ENCODE measurements at places on chromosomes 11 and 22. TPM values are rescaled to one million over a fixed set of nuclear protein-coding genes. Genes with fewer than 3 reads are reported as not detected.
A peak's percentile ranks its signal among the peaks of the same experiment; 100 is the strongest.

DNA sequence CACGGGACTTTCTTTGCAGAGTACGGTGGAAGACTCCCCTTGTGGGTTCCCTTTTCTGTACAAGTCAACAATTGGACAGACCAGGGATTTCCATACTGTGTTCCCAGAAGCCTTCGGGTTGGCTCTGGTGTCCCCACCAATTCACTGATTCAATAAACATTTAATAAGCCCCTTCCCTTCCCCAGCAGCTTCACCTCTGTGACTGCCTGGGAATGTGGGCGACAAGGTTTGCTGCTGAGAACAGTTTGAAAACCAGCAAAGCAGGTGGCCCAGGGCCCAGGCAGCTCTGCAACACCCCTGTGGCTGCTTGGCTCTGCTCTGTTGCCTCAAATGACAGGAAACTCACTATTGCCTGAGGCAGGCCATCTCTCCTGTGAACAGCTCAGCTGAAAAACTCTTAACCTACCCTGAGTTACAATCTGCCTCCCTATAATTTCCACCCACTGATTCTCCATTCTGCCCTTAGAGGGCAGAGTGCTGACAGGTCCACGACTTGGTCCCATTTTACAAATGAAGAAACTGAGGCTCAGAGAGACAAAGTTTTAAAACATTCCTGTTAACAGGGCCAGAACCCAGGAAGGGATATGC, 10.4 kb downstream of the ADORA2A start:
- peaks cover 7% of the 10 kb centered on the region for H3K27me3 ChIP-seq
- DNase-seq = no peak
- H3K27ac ChIP-seq = peak overlapping the region; percentile 53

The PPP2R1B gene
- 12.0 TPM for polyA plus RNA-seq

DNA sequence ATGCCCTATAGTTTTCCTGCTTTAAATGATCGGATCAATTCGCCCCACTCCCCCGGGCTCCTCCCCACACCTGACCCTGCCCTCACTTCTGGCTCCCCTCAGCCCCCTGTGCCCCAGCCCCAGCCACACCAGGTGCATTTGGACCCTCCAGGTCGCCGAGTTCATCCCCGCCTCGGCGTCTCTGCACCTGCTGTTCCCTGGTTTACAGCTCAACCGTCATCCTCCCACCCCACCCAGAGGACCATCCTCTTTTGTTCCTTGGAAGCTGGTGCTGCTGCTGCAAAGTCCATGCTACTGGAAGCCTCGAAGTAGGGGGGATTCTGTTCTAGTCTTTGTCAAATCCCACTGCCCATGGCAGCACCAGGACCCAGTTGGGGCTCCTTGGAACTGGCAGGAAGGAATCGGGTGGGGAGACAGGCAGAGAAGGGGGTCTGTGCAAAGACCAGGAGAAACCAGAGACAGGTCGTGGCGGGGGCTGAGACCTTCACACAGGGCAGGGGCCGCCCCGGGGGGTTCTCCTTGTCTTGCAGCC, 4.5 kb upstream of the MUC5B start:
- no peak overlapping the region for H3K4me3 ChIP-seq
- no peaks in the 10 kb centered on the region for H3K4me1 ChIP-seq
- H3K36me3 ChIP-seq = no peaks in the 10 kb centered on the region
- H3K27ac ChIP-seq = no peak overlapping the region

The MTA2 gene
- 22.4 TPM for polyA plus RNA-seq

DNA sequence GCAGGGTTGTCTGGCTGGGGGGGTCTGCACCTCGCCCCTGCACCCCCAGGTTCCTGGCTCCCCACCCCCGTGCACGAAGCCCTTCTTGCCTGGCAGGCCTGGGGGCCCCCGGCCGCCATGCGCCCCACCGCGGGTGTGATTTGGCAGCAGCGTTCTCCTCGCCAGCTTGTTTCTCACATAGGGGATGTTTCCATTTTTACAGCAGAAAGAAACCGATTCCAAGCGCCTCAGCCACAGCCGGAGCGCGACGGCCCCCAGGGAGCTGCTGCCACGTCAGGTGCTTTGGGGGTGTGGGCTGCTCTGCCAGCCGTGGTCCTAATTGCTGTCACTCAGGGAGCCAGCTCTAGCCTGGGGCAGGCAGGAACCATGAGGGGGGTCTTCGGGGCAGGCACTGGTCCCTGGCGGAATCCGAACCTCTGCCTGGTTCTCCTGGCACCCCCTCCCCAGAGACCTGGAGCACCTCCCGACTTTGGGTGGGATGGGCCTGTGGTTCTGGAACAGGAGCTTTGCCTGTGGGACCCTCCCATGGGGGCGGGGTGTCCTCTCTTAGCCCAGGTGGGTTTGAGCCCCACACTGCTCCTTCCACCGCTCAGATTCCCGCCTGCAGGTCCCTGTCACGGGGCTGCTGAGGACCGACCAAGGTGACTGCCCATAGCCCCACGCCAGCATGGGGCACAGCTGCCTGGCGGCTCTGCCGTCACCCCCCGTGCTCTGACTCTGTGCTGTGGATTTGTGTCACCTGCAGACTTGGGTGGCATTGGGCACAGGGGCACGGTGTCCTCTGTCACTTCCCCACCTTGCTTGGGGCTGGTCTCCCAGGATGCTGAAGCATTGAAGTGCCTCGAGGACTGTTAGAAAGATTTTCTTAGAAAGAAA, 54.0 kb downstream of the RTN4R start:
- no peak for DNase-seq
- peak overlapping the region; percentile 54 for H3K4me3 ChIP-seq
- H3K4me1 ChIP-seq = peaks cover 28% of the 10 kb centered on the region
- no peaks in the 10 kb centered on the region for H3K36me3 ChIP-seq
- no peaks in the 10 kb centered on the region for H3K27me3 ChIP-seq

The PRG3 gene
- not detected for polyA plus RNA-seq

DNA sequence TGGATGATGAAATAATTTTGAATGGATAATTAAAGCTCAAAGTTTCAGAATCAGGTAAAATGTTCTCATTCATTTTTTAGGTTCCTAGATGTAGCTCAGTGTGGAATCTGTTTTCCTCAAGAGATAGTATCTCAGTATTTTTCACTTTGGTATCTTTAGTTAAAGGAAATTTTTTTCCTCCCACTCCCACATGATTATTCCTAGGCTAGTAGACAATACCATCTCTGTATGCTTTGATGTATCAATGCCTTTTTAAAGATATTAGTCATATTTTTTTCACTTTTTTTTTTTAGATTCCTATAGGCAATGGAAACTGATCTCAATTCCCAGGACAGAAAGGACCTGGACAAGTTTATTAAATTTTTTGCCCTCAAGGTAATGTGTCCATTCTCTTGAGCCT, 26.6 kb downstream of the ATG13 start:
- H3K36me3 ChIP-seq = peaks cover 16% of the 10 kb centered on the region
- H3K4me3 ChIP-seq = no peak overlapping the region
- H3K27ac ChIP-seq = no peak overlapping the region

- H3K4me1 ChIP-seq = peaks cover 8% of the 10 kb centered on the region
- no peak overlapping the region for H3K4me3 ChIP-seq
- DNase-seq = no peak
- H3K27ac ChIP-seq = no peak overlapping the region
- peaks cover 11% of the 10 kb centered on the region for H3K27me3 ChIP-seq
Measured at GRCh38 chr22:45975164-45976161, 1.5 kb downstream of the WNT7B start.

The PATE4 gene
- not detected for polyA plus RNA-seq

GRCh38 chr11:61549662-61550568, 31.0 kb downstream of the SYT7 start:
- H3K4me3 ChIP-seq = no peak overlapping the region
- H3K27ac ChIP-seq = no peak overlapping the region
- peaks cover 17% of the 10 kb centered on the region for H3K27me3 ChIP-seq
- no peaks in the 10 kb centered on the region for H3K4me1 ChIP-seq
- DNase-seq = no peak

The FOXRED2 gene
- 2.8 TPM for polyA plus RNA-seq

DNA sequence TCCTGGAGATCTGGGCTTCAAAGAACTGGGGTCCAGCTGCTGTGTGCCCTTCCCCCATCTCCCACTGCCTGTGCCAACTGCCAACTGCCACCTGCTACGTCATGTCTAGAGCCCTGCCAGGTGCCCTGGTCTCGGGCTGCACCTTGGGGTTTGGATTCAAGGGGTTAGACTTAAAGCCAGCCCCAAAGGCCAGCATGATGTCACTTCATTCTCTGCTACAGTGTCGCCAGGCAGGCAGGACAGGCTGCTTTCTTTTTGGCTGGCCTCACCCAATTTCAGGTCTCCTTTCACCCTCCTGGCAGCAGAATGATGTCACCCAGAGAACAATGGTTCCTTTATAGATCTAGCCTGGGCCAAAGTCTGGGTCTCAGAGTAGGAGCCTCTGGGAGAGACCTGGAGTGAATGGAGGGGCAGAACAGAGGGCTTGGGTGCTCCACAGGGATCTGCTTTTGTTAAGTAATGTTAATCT, 79.5 kb upstream of the CRYBB3 start:
- no peak overlapping the region for H3K4me3 ChIP-seq
- DNase-seq = no peak
- H3K4me1 ChIP-seq = no peaks in the 10 kb centered on the region

DNA sequence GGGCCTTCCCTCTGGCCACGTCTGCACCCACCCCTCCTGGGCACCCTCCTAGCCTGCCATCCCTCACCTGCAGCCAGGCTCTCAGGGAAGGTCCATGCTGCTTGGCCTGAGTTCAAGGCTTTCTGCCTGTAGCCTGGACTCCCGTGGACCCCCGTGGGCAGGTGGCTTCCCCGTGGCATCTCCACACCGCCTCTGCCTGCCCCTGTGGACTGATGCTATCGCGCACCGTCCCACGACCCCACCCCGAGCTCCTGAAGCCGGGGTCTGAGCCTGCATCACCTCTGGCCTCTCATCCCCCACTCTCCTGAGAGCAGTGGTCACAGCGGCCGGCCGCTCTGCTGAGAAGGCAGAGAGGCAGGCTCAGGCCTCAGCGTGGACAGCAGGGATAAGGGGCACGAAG, 4.5 kb downstream of the IFITM5 start:
- no peak overlapping the region for H3K27ac ChIP-seq
- H3K27me3 ChIP-seq = peaks cover 4% of the 10 kb centered on the region
- no peak overlapping the region for H3K4me3 ChIP-seq

The C11orf87 gene
- 0.06 TPM for polyA plus RNA-seq

- DNase-seq = no peak
- no peak overlapping the region for H3K4me3 ChIP-seq
- no peak overlapping the region for H3K27ac ChIP-seq
- H3K36me3 ChIP-seq = peaks cover 9% of the 10 kb centered on the region
- H3K4me1 ChIP-seq = peaks cover 11% of the 10 kb centered on the region
Measured at GRCh38 chr22:26436903-26437515, 7.9 kb downstream of the ASPHD2 start.

Data from immature natural killer cell (primary cell).